ENCODE measurements at places on chromosomes 5 and 9.

GRCh38 chr5:10627160-10627701 is 63.4 kb downstream of the ANKRD33B start:
- DNase-seq, result no peak

GRCh38 chr9:130872912-130873503 is 23.6 kb downstream of the QRFP start:
- no peak for DNase-seq

GRCh38 chr9:36855448-36856315 is 178.4 kb downstream of the PAX5 start:
- DNase-seq, result peak; percentile 22

DNA sequence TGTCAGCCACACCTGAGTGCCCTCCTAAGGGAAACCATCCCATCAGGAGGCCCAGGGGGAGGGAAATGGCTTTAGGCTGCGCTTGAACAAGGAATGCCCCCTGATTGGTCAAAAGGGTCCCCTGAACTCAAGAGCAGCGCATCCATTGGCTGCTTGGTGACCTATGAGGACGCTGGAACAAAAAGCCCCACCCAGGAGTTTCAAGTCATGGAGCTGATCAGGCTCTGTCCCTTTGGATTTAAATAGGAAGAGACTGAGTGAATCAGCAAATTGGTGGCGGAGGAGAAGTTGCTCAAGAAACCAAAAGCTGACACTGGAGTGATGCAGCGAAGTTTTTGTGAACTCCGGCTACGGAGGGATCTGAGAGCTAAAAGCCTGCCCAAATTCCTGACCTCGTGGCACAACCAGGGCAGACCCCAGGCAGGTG is 66.7 kb downstream of the SMIM23 start:
- DNase-seq, result no peak

DNA sequence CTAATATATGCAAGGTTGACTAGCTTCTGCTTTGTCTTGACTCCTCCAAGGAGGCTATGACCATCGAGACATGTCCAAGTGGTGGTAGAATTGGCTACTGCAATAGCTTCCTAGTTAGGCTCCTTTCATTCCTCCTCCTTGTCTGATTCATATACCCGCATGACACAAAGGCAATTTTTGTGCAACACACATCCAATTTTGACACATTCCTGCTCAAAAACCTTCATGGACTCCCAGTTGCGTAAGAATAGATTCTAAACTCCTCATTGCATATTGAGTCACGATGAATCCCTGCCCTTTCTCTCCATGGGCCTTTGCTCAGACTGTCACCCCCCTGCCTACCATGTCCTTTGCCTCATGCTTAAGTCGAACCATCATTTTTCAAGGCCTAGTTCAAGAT is 344.5 kb downstream of the ACTL7B start:
- DNase-seq, result no peak

DNA sequence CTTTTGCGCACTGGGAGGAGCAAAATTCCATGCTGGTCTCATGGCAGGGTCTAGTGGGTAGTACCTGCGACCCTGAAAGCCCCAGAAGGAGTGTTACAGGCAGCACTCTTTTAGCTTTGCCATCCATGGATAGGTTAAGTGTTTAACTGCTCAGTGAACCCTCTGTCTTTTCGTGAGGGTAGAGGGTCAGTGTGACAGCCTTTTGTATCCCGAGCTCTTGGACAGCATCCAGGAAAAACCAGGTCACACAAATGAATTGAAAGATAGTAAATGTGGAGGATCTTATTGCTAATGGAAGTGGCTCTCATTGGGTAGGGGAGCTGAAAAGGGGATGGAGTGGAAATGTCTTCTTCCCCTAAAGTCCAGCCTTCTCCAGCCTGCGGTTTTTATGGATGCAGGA is 57.8 kb upstream of the CCDC112 start:
- no peak for DNase-seq

GRCh38 chr5:82491397-82491796 is 213.2 kb upstream of the RPS23 start:
- DNase-seq, result no peak

DNA sequence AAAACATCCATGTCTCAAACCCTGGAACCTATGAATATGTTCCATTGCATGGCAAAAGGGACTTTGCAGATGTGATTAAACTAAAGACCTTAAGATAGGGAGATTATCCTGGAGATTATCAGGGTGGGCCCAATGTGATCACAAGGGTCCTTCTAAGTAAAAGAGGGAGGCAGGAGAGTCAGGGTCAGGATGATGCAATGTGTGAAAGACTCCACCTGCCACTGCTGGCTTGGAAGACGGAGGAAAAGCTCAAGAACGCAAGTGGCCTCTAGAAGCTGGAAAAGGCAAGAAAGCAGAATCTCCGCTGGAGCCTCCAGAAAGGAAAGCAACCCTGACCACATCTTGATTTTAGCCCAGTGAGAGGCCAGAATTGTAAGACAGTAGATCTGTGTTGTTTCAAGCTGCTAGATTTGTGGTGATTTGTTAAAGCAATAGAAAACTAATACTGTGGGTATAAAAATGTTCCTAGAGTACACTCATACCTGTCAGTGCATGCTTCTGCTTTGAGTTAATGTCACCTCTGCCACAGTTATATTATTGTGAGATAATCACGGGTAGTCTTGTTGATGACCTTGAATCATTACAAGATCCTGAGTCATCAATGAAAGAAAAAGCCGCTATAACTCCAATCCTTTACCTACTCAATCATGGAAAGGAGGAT is 93.5 kb upstream of the TNPO1 start:
- DNase-seq, result no peak

Measured in stimulated activated CD4-positive, alpha-beta T cell treated with anti-CD3 and anti-CD28 coated beads, Interleukin-1b, Interleukin-23, amount 100 ng/mL, for 24 hours (primary cell).